ENCODE measurements at places on chromosomes 5 and 9. TPM values are rescaled to one million over a fixed set of nuclear protein-coding genes. Genes with fewer than 3 reads are reported as not detected.

- DNase-seq = no peak
These were observed 179.0 kb upstream of the PITX1 start for GRCh38 chr5:135213027-135213386.

DNA sequence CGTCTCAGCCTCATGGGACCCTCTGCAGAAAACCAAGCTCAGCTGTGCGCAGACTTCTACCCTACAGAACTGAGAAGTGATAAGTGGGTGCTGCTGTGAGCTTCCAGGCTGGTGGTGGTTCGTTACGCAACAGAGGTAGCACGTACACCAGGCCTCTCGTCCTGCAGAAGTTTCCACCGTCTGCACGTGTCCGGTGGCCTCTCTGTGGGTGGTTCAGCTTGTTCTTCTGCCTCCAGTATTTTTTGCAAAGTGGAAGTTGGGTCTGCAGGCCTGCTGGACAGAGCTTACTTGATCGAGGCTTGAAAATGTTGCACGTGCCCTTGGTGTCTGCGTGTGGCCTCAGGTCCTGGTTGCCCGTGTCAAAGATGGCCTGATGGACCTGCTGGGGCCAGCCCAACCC, 27.5 kb downstream of the KCNT1 start:
- no peak for DNase-seq

- DNase-seq = no peak
These were observed 300.6 kb upstream of the EDIL3 start for GRCh38 chr5:84685121-84685894.

DNA sequence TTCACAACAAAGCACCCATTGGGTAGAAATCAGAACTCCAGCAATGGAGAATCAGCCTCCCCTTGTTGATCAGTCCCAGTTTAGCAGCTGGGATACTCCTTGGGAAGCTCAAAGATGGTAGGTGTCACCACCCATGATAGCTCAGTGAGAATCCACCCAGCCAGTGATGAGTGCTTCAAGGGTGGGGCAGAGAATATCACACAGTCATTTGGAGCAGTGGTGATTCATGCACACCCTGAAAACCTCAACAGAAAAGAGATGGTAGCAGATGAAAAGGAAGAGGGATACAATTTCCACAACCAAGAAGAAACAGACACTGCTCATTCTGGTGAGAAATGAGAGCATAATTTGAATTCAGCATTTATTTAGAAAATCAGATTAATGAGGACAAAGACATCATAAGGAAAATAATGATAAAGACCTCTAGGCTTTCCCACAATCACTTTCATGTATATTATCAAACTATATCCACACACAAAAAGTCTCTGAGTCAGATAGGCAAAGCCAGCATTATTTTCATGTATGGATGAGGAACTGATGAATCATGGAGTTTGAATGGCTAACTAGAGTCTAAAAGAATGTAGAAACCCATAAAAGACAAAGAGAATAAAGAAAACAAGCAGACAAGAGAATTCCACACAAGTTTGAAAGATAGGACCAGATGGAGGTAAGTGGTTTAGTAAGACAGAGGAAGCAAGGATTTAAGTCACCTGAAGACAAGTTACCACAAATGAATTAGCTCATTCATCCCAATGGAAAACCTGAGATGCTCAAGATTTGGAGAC, 82.9 kb downstream of the FEM1C start:
- DNase-seq = no peak

GRCh38 chr5:118863345-118863744, 125.0 kb downstream of the DTWD2 start:
- no peak for DNase-seq

GRCh38 chr5:125484742-125485641, 738.6 kb upstream of the ZNF608 start:
- DNase-seq = peak; percentile 90

DNA sequence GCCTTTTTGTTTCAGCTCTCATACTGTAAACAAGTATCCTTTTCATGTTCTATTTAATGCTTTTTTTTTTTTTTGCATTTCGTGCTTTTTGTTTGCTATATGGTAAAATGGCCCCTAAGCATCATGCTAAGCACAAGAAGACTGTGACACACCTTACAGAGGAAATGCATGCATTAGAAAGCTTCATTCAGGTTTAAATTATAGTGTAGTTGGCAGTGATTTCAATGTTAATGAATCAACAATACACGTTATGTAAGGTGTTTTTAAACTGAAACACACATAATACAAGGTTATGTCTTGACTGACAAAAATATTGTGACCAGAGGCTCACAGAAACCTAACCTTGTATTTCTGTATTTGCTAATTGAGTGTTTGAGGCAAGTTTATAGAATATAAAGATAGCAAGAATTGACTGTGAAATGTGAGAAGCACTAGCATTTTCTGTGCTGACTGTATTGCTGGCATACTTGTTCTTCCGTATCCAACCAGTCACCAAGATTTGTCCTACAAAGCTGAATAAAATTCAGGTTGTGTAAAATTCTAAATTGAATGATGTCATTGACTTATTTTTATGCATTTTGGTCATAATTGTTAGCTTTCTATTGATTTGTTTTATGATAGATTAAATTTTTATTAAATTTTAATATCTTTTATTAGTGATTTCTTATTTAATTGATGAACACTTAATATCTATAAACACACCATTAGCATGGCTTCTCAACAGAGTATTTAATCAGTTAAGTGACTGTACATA, 4.1 kb downstream of the CFAP95 start:
- DNase-seq = no peak

DNA sequence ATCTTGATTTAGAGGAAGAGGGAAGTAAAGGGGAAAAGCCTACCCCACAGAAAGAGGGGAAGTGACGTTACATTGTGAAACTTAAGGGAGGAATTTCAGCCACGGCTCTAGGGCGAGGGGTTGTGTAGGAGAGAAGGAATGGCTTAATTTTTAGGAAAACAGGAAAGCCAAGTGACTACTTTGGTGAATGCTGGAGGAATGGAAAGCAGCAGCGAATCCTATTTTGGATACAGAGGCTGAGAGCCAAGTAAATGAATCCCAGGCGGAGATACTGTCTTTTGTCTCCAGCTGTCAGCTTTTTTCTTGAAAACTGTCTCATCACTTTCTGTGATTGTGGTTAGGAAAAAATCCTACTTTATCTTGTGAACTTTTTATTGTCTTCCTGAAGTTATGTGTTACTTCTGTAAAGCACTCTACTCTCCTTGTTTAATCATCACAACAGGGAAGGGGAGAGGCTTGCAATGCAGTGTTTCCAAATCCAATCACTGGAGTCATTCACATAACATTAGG, 188.4 kb downstream of the TSSK1B start:
- DNase-seq = no peak

- no peak for DNase-seq
These were observed 23.5 kb downstream of the MAPKAP1 start for GRCh38 chr9:125683486-125683885.

DNA sequence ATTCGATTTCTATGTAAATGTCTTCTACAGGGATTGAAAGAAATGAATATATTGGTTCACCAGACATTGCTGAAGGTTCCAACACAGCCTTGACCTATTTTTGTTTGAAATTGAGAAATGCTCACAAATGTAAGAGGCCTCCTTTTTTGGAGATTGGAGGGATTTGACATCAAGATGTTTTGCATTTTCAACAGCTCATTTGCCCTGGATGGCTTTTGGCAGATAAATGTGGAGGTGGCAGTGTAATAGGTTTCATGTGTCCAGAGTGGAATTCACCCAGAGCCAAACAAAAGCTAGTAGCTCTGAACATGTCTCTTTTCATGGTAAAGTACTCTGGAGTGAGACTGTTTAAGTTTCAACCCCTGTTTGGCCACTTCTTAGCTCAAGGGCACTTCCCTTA, 77.3 kb downstream of the PALM2AKAP2 start:
- no peak for DNase-seq

DNA sequence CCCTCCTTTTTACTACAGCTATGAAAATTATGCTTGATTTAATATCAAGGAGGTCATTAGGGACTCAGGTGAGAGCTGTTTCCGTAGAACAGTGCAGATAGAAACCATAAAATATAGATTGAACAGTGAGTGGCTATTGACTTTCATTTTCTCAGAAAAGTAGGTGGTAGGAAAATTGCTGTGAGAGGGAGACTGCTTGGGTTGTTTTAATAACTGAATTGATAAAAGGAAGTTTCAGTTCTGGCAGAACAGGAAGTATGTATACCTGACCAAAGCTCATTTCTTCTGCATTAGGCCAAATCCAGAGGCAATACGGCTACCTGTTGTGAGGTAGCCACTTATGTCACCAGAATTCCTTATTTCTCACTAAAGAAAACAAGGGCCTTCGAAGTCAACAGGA, 761.7 kb upstream of the ARRDC3 start:
- DNase-seq = no peak

DNA sequence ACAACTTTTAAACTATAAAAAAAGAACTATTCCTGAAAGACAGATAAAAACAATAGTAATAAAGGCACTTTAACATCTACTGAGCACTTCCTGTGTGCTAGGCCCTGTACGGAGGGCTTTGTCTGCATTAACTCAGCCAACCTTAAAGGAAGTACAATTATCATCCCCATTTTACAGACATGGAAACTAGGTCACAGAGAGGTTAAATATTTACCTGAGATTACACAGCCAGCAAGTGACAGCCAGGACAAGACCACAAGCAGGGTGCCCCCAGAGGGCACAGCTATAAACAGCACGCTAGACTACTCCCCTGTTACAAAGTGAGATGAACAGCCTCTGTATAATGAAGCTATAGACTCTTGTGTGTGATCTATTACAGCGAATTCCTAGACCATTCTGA, 25.5 kb downstream of the DDX31 start:
- no peak for DNase-seq

- DNase-seq = no peak
These were observed 97.8 kb downstream of the ZSWIM6 start for GRCh38 chr5:61429906-61430305.

DNA sequence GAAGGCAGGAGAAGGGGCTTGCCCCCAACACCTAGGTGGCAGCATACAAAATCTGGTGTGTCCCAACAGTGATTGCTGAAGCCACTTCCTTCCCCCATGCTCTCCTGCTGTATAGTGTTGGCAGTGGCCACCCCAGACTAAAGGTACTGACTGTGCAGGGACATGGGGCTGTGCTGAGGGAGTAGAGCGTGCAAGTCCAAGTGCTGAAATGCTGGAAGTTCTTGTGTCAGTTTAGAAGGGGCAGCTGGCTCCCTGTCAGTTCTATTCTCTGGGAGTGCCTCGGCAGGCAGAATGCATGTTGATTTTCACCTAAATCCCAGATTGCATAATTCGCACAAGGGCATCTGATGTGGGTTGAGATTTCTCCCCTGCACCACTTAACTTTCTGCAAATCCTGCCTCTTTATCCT, 68.6 kb downstream of the GDNF start:
- DNase-seq = no peak

DNA sequence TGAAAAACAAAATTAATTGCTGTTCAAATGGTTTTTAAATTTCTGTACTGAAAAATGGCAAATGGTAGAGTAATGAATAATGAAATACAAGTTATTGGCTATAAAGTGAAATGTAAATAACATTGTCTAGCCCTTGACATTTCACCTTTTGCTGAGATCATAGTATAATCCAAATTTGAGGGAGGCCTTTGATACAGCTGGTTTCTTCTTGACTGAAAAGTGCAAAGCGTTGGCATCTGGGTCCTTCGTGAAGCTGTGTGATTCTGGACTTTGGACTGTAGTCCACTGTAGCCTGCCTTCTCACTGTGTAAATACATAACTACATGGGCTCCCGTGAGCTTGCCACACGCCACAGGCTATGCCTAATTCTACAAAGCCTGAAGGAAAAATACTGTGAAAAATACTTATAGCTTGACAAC, 52.3 kb downstream of the ARHGEF28 start:
- no peak for DNase-seq

Gene DDX4
- polyA plus RNA-seq = 0.06 TPM

Gene OR1N2
- polyA plus RNA-seq = not detected

Gene CA9
- 0.61 TPM for polyA plus RNA-seq
